IPS DF 19.7 (cell line): ENCODE measurements at places on chromosomes 1 and 21.

GRCh38 chr1:67590329-67590728, 94.7 kb upstream of the GADD45A start:
- DNase-seq = no peak

DNA sequence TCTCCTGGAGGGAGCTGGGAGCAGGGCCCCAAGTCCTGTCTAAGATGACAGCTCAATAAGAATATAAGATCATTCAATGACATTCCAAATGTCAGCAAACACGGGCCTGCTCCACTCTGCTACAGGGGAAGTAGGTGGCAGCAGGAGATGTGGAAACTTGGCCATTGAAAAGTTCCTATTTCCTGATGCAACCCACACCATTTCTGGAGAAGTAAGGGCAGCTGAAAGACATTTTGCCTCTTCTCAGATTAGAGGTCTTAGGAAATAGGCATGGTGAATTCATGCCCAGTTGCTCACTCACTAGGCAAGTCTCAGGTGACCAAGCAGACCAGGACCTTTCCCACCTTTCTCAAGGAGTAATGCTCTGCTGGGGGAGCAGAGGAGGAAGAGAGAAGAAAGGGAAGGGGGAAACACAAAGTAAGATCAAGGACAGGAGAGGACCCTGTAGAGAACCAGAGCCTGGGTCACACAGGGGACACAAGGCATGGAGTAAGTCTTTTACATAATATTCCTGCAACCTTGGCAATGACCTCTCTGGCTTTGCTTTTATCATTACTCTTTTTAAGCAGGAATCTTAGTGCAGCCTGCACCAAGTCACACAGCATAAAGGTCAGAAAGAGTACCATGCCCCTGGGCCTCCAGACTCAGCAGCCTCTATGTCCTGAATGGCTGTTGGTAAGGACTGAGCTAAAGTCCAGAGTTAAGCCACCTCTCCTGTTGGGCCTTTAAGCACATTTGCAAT, 68.9 kb downstream of the DMAP1 start:
- no peak for DNase-seq

DNA sequence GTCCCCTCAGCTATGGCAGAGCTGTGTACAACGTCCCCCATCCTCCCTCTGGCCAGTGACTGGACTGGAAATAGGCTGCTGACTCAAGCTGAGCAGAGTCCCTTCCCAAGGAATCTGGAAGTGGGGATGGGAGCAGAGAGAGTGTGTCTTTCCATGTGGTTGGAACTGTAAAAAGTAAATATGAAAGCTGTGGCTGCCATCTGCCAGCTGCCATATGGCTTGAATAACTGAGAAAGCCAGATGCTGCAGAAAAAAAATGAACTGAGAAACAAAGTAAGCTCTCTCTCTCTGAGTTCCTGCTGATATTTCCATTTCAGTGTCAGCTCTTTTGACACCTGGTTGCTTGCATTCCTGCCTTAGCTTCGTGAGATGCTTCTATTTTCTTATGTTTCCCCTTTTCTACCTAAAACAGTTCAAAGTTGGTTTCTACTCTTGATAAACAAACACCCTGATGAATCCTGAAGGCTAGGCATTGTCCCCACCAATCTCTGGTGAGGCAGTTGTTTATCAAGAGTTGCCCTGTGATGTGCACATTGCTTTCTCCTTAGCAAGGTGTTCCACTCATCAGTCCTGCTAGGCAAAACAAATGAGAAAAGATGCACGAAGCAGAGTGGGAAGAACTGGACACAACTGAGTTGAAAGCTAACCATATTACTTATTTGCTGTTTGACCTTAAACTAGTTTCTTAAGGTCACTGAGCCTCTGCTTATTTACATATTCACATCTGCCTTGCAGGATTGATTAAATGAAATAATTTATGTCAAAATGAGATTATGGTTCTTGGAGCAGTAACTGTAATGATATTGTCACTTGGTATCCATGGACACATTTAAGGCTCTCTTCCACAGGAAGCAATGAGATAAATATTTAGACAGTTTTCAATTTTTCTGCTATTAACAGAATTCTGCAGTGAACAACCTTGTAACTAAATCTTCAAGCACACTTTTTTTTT, 16.6 kb upstream of the DR1 start:
- no peak for DNase-seq

- DNase-seq = no peak
Observed at GRCh38 chr1:230138561-230139239, 71.7 kb downstream of the GALNT2 start.

- no peak for DNase-seq
Observed at GRCh38 chr1:37084013-37084412, 49.7 kb upstream of the GRIK3 start.

- no peak for DNase-seq
Observed at GRCh38 chr1:69123486-69123885, 444.2 kb upstream of the LRRC7 start.

DNA sequence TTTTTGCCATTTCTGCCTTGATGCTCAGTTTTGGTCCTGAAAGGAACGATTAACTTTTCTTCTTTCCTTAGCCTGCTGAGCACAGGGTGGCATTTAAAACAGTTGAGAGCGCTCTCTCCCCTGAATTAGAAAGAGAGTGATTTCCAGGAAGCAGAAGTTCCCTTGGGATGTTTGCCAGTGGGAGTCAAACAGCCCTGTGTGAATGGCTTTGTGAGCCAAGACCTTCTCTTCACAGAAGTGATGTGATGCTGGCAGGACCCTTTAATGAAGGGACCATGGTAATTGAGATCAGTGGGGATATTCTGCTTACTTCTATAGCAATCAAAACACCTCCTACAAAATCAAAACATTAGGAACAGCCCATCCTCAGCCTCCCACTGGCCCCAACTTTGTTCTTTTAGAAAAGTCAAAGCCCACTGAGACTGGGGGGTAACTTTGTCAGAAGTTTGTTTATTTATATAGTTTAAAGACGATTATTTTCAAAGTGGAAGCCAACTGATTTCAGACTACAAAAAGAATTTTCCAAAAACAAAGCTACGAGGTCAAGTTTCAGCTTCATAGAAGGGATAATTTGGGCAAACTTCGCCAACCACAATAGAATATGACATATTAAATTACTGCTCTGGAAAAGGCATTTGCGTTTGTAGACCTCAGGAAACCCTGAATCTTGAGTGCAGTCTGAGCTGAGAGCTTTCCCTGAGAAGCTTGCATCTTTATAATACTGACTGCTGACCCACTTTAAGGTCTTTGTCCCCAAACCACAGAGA, 122.7 kb downstream of the GABPA start:
- no peak for DNase-seq

DNA sequence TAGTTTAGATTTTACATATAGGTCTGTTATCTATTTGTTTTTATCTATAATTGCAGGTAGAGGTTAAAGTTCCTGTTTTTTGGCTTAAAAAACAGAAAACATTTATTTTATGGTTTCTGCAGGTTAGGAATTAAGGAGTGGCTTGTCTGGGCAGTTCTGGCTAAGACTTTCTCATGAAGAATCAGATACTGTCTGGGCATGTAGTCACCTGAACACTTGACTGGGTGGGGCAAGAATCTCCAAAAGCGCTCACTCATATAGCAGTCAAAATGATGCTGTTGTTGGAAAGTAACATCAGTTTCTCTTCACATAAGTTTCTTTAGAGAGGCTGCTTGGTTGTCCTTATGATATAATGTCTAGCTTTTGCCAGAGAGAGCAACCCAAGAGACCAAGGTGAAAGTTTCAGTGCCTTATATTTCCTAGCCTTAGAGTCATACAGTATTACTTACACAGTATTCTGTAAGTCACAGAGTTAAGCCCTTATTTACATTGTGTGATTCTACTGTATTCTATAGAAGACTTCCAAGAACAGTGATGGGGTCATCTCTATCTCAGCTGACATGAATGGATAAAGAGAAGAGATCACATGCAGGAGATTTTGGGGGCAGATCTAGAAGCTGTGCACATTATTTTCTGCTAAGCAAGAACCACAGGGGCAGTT, 125.4 kb upstream of the GPR52 start:
- DNase-seq = no peak

DNA sequence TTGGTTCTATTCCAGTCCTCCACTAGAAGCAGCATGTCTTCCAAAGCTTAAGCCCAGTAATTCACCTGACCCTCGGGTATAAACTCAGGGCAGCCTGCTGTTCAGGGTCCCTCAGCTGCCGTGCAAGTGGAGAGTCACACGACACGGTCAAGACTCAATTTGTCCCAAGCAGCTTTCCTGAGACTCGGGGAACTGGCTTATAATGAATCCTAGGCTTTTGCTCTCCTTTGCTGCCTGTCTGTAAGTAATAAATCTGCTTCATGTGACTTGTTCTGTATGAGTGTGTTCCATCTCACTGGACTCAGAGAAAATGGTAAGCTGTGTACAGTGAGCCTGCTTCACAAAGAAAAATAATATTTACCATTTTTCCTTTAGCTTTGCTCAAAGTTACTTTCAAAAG, 119.8 kb downstream of the CYYR1 start:
- no peak for DNase-seq

DNA sequence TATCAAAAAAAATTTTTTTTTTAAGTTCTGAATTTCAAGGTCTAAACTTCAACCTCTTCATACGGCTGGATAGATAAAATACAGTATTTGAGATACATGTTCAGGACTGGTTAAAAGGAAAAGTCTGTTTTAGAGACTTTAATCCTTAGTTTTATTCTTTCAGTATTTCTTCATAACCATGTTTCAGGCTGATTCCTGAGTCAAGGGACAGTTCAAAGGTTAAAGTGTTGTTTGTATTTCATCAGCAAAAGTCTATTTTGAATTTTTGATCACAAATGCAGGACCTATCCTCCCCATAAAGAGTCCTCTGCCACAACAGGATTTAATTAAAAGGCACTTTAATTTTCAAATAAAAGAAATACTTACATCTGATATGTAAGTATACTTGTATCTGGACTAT, 53.5 kb downstream of the SELENOF start:
- DNase-seq = no peak

DNA sequence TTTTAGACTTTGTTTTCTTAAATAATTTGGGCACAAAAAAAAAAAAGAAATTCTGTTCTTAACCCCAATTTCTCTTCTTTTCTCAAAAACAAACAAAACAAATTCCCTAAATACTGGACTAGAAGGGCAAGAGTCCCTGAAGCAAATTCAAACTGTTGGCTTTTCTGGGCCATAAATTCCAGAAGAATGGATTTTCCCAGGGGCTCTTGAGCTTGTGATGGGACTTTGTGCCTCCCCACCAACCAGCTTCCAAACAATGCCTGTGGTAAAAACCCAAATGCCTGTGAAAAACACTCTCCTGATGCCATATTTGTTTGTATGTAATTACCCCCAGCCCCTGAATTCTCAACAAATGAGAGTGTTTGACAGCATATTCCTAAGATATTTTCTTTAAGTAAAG, 55.4 kb downstream of the SGIP1 start:
- no peak for DNase-seq
